Nucleus accumbens (tissue), 56 donors: ENCODE measurements at places on chromosomes 16 and 17.

DNA sequence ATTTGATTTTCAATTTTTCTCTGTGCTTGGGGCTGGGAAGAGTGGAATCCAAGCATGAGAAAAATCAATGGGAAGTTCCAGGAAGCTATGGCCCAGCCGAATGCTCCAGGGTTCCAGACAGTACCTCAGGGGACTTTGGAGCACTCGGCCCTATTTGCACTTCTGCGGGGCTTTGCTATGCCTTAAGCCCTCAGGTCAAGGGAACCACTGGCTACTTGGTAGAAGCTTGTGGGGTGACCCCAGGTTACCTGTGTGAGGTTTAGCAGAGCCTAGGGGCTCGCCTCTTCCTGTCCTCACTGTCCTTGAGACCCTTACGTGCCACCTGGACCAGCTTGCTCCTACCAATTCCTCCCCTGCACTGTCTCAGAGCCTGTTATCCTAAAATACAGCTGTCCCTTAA lies 121.3 kb downstream of the MGAT5B start:
- DNase-seq = no peak

DNA sequence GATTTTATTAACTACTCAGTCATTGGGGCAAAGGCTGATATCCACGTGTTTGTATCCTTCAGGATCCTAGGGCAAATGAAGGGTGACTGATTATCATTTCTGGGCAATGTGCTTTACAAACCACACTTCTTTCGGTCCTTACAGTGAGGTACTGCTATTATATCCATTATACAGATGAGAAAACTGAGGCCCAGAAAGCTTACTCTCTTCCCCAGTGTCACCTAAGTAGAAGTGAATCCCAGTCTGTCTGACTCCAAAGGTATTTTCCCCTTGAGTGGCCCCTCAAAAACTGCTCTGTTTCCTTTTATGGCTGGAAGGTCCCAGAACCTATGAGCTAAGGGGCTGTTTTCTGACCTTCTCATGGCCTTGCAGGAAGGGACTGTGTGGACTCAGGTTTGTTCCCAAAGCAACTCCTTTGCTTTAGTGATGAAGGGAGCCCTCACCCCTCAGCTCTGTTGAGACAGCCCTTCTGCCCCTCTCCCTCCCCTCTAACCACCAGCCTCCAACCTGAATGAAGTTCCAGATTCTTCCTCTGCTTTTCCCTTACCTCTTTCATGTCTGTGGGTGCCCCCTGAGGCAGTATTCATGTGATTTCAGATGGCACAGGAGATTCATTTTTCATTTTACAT lies 27.4 kb upstream of the ADGRG1 start:
- no peak for DNase-seq

DNA sequence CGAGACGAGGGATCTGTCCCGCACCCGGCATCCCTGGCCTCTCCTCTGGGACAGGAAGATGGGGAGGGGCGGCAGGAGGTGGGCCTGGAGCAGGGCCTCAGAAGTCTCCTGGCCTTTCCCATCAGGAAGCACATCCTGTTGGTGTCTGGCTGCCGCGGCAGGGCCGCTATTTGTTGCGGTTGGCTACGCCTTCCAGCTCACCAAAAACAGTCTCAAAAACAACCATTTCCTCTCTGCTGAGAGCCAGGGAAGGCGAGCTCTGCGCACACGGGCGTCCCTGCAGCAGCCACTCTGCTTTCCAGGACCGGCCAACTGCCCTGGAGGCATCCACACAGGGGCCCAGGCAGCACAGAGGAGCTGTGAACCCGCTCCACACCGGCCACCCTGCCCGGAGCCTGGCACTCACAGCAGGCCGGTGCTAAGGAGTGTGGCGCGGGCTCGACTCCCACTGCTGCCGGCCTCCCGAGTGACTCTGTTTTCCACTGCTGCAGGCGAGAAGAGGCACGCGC lies at the start of gene TMEM204:
TMEM204 (plus strand) TSS at position 224 of the 509 bp plus-strand sequence. CDS start 610 bp downstream, outside the sequence.
- no peak for DNase-seq

DNA sequence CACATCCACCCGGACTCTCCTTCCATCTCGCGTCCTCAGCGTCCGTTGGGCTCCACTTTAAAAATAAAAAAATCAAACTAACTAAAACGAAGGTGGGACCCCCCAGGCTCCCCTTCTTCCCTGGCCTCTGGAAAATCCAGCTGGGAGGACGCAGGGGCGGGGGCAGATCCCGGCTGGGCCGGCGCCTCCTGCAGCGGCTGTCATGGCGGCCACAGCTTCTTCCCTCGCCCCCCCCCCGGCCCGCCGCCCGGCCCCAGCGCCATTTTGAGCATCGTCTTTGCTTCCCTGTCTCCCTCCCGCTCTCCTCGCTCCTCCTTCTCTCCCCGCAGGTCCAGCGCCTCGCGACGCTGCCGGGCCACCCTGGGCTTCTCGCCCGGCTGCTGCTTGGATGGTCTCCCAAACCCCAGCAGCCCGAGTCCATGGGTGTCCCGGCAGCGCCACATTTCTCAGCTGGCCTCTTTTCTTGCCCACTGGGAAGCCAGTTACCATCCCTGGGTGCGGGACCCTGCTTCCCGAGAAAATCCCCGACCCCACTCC lies 3.3 kb downstream of the HOXB2 start:
- no peak for DNase-seq

GRCh38 chr17:76451506-76451905 lies 1.4 kb downstream of the UBE2O start:
- DNase-seq = no peak

- no peak for DNase-seq
Observed at GRCh38 chr16:68607443-68607842, 37.7 kb upstream of the CDH3 start.

GRCh38 chr17:33972763-33973162 lies 282.3 kb upstream of the CCL2 start:
- DNase-seq = no peak

DNA sequence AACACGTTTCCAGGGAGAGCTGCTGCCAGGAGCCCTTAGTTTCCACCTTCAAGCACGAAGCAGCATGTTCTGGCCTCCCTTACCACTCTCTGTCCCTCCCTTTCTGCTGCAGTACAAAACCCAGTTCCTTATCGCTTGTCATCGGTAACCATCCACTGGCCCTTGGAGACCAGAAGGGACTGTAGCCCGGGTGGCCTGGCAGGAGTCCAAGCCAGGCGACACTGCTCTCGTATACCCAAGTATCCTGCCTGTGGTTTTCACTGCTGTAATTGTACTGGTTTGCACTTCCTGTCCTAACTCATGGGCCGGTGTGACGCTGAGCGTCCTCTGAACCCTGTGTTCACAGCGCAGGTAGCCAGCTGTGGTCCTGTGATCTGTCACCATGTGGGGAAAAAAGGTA lies 81.1 kb downstream of the MAF start:
- no peak for DNase-seq

DNA sequence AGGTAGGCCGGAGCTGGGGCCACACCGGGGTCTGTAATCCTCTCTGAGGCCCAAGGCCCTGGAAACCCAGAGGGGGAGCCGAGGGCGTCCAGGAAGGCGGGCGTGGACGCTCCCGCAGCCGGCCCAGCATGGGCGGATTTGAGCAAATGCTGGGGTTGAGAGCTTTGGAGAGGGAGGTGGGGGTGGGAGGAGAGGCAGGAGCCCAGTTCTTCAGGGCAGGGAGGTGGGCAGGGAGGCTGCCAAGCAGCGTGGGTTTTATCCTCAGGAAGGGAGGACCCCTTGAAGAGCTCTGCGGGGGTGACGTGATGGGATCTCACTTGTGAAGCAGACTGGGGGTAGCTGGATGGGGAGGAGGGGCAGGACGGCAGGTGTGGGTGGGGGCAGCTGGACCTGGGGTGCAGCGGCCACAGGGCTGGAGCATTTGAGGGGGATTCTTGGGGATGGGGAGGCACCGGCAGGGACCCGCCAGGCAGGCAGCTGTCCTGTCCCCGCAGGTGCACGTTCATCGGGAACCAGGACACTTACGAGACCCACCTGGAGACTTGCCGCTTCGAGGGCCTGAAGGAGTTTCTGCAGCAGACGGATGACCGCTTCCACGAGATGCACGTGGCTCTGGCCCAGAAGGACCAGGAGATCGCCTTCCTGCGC lies 17.2 kb downstream of the TRAF7 start:
- DNase-seq = no peak

GRCh38 chr16:67770346-67770991 lies 35.9 kb downstream of the RANBP10 start:
- DNase-seq = no peak

DNA sequence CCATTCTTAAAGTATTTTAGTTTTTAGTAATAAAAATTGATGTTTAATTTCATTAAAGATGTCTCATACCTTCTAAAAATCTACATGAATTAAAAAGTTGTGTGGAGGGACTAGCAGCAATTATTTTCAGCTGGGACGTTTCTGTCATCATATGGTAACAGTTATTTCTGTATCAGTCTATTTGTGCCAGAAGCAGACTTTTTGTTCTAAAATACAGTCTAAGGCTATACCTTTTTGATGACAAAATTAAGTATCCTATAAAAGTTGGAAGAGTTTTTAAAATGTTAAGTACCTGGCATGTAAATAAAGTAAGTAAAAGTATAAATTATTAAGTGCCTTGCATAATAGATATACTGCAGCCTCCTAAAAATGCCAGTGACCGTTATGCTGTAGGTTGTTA lies 5.9 kb downstream of the TAOK1 start:
- no peak for DNase-seq
